ENCODE measurements at places on chromosomes 7 and 10. TPM values are rescaled to one million over a fixed set of nuclear protein-coding genes. Genes with fewer than 3 reads are reported as not detected.

DNA sequence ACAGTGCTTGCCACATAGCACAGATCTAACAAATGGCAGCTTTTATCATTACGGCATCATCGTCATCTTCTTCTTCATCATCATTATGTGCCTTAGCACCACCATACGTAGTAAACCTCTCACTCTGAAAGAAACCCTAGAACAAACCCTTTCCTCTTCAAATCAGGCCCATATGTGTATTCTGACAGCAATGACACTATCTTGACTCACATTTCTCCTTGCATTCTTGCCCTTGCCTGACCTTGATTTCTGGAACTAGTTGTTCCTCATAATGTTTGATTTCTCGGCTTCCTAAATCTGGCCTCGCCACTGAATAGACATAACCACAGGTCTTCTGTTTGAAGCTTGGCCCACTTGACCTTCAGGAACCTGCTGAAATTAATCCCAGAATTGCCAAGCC, 115.3 kb downstream of the DGKI start:
- H3K4me1 ChIP-seq, result no peaks in the 10 kb centered on the region
- H3K36me3 ChIP-seq, result no peaks in the 10 kb centered on the region
- H3K27me3 ChIP-seq, result no peaks in the 10 kb centered on the region
- H3K4me3 ChIP-seq, result no peak overlapping the region
- no peak for DNase-seq
- no peak overlapping the region for H3K27ac ChIP-seq

DNA sequence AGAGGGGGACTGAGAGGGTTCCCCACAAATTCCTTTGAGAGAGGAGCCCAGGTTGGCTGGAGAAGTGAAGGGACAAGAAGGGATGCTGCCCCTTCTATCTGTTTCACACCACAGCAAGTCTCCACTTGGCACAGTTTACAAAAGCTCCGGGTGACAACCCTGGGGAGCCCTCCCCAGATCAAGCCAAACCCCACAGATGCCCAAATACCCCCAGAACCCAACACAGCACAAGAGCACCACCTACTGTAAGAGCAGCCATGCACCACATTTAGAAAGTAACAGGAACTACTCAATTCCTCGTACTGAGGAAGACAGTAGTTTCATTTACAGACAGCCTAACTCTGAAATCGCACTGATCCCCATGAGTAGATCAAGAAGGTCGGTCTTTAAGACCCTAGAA, 67.8 kb upstream of the ATP6V0A4 start:
- no peak overlapping the region for H3K27ac ChIP-seq
- no peaks in the 10 kb centered on the region for H3K4me1 ChIP-seq
- no peaks in the 10 kb centered on the region for H3K27me3 ChIP-seq
- no peak overlapping the region for H3K4me3 ChIP-seq
- DNase-seq, result no peak

DNA sequence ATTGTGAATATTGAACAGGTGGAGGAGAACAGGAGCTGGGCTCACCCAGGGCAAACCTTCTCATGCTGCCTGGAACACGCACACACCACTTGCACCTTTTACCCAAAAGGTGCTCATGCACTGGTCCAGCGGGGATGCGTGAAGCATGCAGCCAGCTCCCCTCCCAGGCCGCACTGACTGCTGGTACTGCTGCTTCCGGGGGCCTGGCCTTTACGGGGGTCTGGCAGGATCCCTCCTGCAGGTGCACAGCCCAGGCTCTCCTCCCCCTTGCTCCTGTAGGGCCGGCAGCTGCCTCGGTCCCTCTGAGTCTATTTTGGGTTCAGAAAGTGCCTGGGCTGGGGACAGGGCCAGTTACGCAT, 221.7 kb downstream of the DNAJB6 start:
- H3K27ac ChIP-seq, result no peak overlapping the region
- H3K4me3 ChIP-seq, result no peak overlapping the region
- DNase-seq, result peak; percentile 13
- no peaks in the 10 kb centered on the region for H3K36me3 ChIP-seq
- H3K4me1 ChIP-seq, result no peaks in the 10 kb centered on the region

DNA sequence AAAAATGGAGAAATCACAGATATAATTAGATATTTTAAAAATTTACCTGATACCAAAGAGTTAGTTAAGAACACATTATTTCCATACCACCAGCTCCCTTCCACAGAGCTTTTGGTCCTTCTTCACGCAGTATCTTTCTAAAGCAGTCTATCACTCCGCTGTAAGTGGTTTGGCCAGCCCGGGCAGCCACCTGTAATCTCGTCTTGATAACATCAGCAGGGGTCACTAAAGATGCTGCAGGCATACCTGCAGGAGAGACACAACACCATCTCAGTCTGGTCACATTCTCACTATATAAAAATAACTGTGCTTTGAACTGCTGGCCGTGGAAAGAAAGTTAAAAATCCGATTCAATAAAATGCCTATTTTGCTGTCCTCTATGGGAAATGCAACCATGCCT, 200.1 kb downstream of the SLC25A13 start:
- no peak for DNase-seq
- H3K4me1 ChIP-seq, result no peaks in the 10 kb centered on the region
- no peak overlapping the region for H3K27ac ChIP-seq
- peaks cover 6% of the 10 kb centered on the region for H3K36me3 ChIP-seq

DNA sequence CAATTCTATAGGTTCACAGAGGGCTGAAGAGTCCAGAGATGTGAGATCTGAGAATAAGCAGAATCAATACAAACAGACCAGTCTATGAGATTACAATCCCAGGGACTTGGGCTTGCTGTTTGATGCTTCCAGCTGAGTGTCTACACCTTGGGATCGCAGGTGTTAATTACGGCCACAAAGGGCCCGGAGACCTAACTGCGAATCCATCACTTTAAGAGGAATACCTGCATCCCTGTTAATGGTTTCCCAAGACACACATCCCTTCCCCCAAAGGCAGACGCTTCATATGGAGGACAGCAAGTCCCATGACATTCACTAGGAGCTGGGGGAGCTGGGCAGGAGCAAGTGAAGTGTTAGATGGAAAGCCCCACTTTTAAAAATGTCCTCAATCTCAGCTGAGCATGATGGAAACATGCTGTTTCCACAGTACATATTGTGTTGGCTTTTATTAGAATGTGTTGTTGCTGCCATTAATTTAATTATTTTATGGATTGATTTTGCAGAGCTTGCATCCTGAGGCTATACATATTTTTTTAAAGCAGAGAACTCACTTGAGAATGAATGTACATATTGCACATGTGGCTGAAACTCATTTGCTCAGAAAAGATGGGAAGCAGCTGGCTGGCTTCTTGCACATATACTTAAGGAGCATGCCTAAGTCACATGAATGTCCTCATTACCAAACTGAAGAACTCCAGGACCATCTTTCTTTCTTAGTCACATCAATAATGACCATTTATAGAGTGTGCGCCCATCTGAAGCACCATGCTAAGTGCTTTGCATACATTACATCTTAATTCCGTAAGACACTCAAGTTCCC, 151.3 kb downstream of the NEBL start:
- H3K36me3 ChIP-seq, result no peaks in the 10 kb centered on the region
- H3K27ac ChIP-seq, result no peak overlapping the region
- no peaks in the 10 kb centered on the region for H3K27me3 ChIP-seq
- DNase-seq, result no peak
- H3K4me1 ChIP-seq, result no peaks in the 10 kb centered on the region

VWDE gene
- 0.27 TPM for total RNA-seq

DNA sequence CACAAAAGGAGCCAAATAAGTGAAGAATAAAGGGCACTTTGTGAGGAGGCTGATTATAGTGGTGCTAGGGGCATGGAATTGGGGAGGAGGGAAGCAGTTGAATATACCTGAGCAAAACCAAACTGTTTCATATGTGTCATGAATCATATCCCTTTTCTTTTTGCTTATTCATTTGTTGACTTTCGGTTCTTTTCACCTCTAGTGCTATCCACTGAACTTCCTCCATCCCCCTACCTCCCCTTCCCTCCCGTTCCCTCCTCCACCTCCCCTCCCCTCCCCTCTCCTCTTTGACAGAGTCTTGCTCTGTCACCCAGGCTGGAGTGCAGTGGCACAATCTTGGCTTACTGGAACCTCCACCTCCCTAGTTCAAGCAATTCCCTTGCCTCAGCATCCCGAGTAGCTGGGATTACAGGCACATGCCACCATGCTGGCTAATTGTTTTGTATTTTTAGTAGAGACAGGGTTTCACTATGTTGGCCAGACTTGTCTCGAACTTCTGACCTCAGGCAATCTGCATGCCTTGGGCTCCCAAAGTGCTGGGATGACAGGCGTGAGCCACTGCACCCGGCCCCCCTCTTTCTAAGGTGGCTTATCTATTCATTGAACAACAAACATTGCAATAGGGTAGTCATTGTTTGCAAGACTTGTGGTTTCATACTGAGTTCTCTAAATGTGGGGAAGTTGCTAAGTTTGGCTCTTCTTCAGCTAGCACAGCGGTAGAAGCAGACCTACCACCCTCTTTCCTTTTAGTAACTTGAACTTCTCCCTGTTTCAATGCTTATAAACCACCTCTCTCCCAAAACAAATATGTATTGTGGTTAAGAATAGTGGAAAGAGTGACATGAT, 150.4 kb upstream of the PRPS1L1 start:
- no peak overlapping the region for H3K27ac ChIP-seq
- H3K4me3 ChIP-seq, result no peak overlapping the region
- no peaks in the 10 kb centered on the region for H3K36me3 ChIP-seq
- no peaks in the 10 kb centered on the region for H3K4me1 ChIP-seq

NKX1-2 gene
- total RNA-seq, result not detected

MAT1A gene
- total RNA-seq, result not detected

DNA sequence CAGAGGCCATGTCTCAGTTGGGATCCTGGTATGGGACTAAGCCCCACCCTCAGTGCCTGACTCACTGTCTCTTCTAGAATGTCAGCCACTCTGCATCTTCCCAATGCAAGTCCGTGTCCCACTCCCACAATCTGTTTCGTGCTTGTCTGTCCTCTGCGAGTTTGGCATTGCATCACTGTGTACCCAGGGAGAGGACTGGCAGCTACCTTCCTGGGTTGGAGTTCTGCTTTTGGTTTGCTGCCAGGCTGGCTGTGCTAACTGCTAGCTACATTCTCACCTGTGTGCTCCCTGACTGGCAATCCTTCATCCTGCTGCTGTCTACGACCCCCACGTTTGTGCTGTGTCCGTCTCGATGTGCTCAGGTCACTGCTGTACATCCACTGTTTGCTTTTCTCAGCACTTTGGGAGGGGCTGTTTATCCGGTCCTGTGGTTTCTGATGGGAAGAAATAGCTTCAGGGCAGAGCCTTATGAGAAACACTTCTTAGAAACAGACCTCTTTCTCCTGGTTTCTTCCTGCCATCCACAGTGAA, 56.0 kb upstream of the GLI3 start:
- H3K27me3 ChIP-seq, result no peaks in the 10 kb centered on the region
- H3K27ac ChIP-seq, result no peak overlapping the region
- DNase-seq, result no peak
- H3K36me3 ChIP-seq, result no peaks in the 10 kb centered on the region
- H3K4me1 ChIP-seq, result no peaks in the 10 kb centered on the region
